ENCODE measurements at places on chromosomes 4 and X.

- DNase-seq = no peak
These were observed 258.4 kb downstream of the PPARGC1A start for GRCh38 chr4:23631255-23631950.

DNA sequence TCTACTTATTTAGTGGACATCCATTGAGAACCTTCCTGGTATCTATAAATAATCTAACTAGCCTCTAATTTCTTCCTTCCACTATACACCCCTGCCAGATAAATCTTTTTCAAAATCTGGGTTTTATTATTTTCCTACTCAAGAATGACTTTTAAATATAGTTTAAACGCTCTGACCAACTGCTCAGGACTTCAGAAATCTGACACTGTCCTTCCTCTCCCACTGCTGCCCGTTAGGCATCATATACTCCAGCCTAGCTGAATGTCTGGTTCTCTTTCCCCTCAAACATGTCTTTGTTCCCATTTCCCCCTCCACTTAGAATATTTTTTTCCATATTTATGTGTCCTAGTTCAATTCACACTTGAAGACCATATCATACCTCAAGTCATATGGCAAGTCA lies 35.2 kb upstream of the CBLL2 start:
- no peak for DNase-seq

DNA sequence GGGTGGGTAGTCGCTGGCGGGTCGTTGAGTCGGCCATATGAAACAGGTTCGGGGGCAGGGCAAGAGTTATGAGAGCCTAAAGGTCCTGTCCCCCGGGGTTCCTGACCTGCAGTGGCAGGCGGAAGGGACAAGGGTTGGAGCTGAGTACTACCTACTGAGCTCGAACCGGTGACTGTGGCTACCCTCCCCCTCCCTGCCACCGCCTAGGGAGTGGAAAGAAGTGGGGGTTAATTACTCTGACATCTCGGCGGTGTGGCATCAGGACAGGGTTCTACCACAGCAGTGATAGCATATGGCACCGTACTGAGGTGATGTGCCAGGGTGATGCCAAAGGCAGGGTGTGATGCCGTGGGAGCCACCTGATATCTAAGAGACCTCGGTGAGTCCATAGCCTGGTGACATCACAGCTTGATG lies 307 bp downstream of the ATG4A start:
- DNase-seq = no peak

DNA sequence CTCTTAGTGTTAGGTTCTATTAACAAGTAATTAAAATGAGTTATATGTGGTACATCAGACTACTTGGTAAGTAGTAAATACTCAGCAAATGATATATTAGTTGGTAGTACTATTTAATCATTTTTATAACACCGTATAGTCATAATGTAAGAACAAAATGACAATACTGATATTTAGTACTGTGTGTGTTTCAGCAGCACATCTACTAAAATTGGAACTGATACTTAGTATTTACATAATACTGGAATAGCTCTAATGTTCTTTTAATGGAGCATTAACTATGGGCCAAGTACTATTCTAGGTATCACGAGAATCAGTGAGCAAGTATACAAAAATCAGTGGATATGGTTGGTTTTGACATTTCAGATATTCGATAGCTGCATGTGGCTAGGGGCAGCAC lies 35.3 kb downstream of the ERVMER34-1 start:
- no peak for DNase-seq

DNA sequence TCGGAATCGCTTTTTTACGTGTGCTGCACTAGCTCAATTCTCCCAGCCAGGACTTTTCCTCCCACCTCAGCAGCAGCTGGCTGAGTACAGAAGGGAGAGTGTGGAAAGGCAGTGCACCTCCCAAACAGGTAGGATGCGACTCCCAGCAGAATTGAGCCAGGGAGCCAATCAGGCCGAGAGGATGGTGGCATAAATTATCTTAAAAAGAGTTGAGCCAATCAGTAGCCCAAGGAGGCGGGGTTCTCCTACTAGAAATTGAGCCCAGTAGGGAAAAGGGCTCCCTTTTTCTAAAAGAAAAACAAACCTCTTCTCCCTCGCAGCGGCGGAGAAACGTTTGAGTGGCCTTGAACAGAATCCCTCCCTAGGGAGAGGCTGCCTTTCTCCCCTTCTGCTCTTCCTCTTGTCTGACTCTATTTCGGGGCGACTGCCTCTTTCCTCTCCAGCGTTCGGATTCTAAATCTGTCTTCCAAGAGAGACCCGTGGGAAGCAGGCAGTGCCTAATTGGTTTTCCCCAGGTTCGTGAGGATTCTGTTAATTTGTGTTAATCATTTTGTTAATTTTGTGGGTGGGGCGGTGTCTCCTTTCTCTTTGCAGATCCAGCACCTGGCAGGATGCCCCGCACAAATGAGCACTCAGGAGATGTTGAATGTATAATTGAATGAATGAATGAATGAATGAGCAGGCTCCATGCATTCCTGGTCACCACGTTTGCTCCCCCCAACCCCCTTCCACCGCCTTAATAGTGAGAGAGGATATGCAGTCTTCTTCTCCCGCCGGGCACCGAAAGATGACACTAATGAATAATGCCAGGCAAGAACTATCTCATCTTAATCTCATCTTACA lies at the start of gene GABRG1:
Gene GABRG1, minus strand, starts transcription at position 142 of the 843 bp plus-strand sequence. Its CDS starts 141 bp downstream, at position 1.
- no peak for DNase-seq
